ENCODE measurements at places on chromosomes 12 and 14.

DNA sequence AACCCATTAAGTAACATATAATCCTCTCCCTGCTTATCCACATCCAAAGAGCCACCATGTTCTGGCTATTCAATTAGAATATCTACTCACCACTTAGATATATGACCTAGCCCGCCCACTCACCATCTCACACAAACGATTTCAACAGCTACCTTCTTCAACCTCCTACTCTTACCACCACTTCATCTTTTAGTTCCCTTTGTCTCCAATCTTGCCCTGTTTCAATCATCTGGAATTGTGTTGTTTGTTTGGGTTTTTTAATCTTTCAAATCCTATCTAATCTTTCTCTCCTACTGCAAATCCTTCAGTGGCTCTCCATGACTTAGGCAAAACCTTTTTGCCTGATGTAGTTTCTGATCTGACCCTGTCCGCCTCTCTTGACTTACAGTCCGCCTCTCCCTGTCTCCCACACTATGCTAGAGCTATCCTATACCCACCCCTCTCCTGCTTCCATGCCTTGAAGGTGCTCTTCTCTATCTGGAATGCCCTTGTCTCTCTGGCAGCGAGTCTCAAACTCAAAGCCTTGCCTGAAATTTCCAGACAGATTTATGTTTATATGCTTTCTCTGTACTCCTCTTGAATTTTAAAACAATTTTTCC, 161.0 kb upstream of the CRY1 start:
- no peak for DNase-seq

DNA sequence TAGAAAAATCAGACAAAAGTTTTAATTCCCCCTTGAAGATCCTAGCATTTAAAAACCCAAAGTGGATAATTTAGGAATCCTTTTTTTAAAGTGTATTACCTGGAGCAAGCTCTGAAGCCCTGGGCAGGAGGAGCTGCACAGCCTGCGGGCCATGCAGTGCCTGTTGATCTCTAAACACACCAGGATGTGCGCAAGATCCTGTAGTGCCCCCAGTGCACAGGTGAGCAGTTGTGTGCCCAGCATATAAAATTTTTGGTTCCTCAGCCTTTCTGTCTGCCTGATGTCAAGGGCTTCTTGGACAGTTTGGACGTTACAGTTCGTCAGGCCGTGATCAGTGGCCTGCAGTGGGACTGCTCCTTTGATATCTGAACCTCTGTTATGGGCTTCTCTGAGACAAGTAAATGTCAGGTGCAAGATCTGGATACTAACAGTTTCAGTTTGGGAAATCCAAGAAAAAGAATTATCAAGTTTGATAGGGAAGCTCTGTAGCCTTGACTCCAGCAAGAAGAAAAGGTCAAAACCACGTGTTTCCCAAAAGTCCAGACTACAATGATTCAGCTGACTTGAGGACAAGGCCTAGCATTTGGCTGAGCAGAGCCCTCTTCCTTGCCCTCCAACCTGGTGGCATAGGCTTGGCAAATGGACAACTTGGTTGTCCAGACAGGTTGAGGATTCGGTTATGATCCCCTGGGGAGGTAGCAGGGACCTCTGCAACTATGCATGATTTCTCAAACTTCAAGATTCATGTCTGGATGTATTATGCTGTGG, 1.0 kb downstream of the ATXN7L3B start:
- no peak for DNase-seq

DNA sequence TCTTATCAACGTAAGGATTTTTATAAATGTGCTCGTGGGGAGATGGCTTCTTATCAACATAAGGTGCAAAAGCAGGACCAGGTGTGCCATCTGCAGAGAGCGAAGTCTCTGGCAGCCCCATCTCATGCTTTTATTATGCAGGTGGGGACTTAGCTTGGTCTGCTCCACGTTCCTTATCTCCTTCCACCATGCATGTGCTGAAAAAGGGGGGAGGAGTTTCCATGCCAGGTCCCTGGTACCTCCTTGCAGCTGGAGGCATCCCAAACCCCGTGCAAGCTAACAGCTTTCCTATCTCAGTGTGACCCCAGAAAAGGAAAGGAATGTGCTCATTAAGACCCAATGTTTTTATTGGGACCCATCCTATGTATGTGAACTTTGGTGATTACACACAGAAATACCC, 608.5 kb downstream of the TMEM121 start:
- no peak for DNase-seq

DNA sequence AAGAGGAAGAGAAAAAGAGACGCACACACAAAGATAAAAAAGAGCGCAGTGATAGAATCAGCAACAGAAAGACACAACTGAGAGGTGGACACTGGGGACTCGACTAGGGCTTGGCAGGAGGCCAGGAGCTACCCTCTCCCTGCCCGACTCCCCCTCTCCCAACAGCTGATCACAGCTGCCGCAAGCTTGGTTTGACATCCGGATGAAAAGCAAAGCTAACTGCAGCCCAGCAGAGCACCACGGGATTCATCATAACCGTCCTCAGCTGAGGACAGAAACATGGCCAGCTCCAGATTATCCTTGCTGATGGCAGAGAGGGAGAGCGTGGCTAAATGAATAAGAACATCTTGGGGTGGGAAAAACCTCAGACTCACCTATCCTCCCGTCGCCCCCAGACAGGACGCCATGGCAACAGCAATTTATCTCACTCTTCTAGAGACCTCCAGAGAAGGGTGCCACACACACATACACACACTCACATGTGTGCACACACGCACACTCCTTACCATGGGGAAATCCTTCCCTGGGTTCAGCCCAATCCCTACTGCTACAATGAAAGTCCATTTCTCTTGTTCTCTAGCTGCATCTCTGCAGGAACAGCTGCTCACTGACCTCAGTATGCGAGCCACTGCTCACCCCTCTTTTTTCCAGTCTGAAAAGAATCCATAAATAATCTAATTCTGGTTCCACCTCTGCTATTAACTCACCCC, 135.3 kb downstream of the NTF3 start:
- no peak for DNase-seq
